Activated CD8-positive, alpha-beta memory T cell treated with anti-CD3 and anti-CD28 coated beads for 24 hours (primary cell): ENCODE measurements at places on chromosomes 2 and 18.

- DNase-seq, result no peak
Measured at GRCh38 chr2:149828520-149829210, 241.1 kb upstream of the MMADHC start.

GRCh38 chr18:1710114-1710513 is 805.4 kb downstream of the ADCYAP1 start:
- DNase-seq, result no peak

- no peak for DNase-seq
Measured at GRCh38 chr2:126995621-126996377, 97.1 kb downstream of the TEX51 start.

DNA sequence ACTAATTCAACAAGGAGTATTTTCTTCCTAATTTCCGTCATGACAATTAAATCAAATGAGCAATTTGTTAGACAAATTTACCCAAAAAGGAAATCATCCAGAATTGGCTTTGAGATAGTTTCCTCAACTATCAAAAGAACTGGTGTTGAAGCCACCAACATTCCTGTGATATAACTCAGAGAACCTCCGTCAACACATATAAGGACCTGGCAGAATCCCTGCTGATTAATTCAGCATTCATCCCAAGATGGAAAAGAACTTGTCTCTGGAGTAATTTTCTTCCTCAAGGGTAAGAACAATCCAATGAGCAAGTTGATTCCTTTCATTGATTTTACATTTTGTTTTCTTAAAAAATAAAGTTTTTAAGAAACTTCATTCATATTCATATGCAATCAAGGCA is 62.0 kb downstream of the MBD2 start:
- no peak for DNase-seq

DNA sequence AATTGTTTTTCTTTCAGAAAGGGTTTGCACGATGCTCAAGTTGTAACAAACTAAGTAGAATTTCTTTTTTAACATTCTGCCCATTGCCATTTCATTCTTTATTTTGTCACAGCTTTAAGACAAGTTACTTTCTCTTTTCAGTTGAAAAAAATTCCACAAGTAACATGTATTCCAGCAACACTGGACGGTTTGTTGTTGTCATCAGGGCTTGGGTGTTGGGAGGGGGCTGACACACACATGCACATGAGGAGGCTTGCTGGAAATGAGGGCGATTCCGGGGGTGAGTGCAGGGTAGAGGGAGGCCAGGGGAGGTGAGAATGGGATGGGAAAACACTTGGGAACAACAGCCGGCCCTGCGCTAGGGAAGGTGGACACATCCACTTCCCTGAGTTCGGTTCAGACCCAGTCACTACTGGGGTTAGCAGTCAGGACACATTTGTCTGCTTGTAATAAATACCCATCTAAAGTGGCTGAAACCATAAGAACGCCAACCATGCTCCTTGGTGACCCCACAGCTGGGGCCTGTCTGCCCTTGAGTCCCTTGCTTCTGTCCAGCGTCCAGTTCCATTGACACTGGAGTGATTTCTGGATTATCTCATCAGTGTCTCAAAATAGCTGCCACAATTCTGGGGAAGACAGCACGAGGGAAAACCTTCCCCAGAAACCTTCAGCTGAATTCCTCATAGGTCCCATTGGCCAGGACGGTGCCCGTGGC is 141.8 kb upstream of the BCL2L11 start:
- no peak for DNase-seq

DNA sequence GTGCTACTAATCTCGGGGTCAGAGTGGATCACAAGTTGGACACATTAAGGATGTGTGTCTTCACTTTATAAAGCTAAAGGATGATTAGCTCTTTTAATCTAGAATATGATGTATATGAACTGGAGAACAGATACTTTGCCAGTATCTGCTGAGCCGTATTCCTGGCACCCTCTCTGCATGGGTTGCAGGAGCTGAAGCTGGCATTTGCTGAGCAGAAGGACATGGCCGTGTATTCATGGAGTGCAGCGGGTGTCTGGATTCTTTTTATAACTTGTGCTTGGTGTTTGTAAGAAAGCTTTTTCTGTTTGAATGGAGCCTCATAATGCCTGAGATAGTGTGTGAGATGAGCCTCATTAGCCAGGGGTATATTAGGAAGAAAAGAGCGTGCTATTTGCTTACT is 103.9 kb upstream of the MCFD2 start:
- DNase-seq, result no peak

- no peak for DNase-seq
Measured at GRCh38 chr2:102206666-102207341, 20.0 kb downstream of the IL1RL2 start.

DNA sequence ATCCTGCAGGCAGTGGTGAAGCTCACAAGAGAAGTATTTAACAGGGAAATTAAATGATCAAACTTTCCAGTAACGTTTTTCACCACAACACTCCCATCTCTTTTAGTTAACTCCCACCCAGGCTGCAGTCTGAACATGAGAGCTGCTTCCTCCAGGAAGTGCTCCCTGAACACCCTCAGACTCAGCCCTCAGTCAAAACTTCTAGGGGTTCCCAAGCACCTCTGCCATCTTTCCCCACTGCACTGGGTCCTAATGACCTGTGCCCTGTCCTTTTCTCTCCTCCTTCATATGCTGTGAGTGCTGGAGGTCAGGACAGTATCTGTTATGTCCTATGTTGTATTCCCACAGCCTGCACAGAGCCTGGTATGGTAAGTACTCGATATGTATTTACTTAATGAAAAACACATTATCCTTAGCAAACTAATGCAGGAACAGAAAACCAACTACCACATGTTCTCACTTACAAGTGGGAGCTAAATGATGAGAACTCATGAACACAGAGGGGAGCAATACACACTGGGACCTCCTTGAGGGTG is 49.2 kb upstream of the ASPRV1 start:
- no peak for DNase-seq

- peak; percentile 88 for DNase-seq
Measured at GRCh38 chr2:42810971-42811811, 18.8 kb upstream of the HAAO start.

DNA sequence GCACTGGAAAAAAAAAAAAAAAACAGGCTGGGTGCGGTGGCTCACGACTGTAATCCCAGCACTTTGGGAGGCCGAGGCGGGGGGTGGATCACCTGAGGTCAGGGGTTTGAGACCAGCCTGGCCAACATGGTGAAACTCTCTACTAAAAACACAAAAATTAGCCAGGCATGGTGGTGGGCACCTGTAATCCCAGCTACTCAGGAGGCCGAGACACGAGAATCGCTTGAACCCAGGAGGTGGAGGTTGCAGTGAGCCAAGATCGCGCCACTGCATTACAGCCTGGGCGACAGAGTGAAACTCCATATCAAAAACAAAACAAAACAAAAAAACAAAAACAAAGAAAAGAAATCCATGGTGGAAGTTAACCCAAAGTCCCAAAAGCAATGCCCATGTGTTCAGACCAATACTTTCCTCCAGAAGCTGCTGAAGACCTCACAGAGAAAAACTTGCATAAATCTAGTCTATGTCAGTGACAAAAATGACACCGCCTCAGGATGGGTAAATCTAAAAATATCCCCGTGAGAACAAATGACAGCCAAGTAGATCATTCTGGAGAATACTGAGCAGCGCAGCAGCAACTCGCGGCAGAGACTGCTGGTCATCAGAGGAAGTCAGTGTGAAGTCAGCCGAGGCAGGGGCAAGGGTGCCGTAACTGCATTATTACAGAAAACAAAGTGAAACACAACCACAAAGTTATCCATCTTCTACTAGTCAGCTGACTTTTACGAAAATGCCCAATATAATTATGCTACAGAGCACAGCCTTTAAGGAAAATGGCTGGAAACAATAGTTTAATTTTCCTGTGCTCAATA is 41.0 kb downstream of the LPIN2 start:
- peak; percentile 79 for DNase-seq

- DNase-seq, result no peak
Measured at GRCh38 chr2:197502201-197502600, 2.0 kb downstream of the HSPE1 start.

- no peak for DNase-seq
Measured at GRCh38 chr2:206105038-206105437, 19.1 kb upstream of the INO80D start.

DNA sequence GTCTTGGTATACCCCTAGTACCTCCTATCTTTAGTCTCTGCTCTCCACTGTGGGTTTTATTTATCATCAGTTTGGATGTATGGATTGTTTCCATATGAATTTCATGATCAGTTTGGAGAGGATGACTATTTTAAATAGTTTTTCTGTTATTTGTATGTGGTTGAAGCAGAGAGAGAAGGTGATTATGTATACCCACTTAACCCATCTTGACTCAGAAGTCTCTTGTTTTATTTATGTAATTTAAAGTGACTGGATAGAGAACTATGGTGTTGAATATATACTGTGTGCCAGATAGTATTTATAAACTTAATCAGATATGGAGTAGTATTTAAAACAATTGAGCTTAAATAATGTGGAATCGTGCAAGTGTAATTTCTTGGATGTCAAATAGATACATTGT is 39.9 kb downstream of the SMAD4 start:
- DNase-seq, result no peak

DNA sequence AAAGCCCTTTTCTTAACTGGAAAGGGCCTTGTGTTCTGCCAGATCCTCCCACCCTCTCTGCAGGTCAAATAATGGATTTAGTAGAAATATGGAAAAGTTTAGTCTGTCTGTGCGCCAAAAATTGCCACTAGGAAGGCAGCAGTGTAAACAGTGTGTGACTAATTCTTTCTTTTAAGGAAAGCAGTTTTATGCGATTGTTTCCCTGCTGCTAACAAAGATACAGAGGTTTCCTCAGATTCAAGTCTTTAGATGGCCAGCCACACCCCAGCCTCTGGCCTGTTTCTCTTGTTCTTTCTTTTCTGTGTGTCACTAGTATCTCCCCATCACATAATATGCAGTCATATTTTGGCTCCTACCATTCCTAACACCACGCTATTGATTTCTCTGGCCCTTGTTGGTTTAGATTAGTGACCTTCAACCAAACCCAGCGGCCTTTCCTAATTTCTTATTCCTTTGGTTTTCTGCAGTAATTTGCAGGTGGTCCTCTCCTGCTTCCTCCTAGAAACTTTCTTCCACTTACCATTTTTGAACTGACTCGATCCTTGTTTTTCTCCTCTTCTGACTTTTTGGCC is 157.4 kb downstream of the LTBP1 start:
- no peak for DNase-seq

- no peak for DNase-seq
Measured at GRCh38 chr2:196249860-196250259, 78.5 kb upstream of the STK17B start.

GRCh38 chr2:24512831-24513230 is 21.8 kb downstream of the NCOA1 start:
- no peak for DNase-seq

- no peak for DNase-seq
Measured at GRCh38 chr2:1972422-1972821, 228.1 kb upstream of the PXDN start.

GRCh38 chr18:34758378-34758948 is 48.4 kb downstream of the DTNA start:
- DNase-seq, result no peak

- no peak for DNase-seq
Measured at GRCh38 chr2:173596244-173596643, 241.6 kb downstream of the CDCA7 start.

DNA sequence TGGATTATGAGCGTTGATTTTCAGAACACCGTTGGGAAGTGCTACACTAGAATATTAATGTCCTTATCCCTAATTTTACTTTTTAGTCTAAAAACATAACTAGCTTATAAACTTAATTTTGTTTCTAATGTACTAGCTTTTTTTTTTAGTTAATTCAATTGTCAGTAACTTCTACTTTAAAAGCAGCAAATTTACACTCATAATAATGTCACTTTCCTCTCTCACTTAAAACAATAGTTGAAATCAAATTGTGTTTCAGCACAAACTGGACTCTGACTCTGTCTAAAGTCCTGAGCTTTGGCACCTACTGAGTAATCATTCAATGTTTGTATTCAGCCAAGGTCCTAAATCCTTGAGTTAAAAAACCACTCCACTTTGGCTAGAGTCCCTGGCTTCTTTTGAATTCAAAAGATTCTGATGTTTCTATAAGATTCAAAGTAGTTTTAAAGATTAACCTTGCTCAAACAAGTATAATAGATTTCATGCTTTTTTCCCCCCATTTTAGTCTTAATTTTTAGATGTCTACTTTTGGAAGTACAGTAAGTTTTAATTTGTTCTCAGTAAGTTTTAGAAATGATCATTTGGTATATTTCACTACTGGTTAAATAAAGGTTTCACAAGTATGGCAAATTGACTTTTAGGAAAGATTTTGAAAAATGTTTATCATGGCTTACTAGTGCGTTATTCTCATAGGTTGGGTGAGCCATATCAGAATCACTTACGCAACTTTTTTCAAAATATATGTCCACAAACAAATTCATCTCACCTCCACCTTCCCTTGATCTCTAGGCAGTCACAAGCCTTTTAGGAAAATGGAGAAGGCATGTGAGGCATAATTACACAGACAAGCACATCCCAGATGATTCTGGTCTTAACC is 23.4 kb downstream of the CCNYL1 start:
- no peak for DNase-seq

DNA sequence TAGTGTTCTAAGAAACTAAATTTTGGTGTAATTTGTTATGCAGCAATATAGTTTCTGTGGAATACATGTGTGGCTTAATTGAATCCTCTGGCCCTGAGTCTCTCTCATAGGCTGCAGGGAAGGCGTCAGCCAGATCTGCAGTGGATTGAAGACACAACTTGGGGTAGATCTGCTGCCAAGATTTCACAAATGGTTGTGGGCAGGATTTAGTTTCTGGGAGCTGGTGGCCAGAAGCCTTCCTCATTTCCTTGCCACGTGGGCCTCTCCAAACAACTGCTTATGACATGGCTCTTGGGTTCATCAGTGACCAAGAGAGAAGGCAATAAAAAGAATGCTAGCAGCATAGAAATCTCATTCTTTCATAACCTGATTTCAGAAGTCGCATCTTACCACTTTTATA is 28.2 kb downstream of the CCDC102B start:
- no peak for DNase-seq

- no peak for DNase-seq
Measured at GRCh38 chr2:77469106-77469505, 53.1 kb downstream of the LRRTM4 start.

GRCh38 chr2:74385396-74385795 is 5.3 kb upstream of the DCTN1 start:
- DNase-seq, result no peak

DNA sequence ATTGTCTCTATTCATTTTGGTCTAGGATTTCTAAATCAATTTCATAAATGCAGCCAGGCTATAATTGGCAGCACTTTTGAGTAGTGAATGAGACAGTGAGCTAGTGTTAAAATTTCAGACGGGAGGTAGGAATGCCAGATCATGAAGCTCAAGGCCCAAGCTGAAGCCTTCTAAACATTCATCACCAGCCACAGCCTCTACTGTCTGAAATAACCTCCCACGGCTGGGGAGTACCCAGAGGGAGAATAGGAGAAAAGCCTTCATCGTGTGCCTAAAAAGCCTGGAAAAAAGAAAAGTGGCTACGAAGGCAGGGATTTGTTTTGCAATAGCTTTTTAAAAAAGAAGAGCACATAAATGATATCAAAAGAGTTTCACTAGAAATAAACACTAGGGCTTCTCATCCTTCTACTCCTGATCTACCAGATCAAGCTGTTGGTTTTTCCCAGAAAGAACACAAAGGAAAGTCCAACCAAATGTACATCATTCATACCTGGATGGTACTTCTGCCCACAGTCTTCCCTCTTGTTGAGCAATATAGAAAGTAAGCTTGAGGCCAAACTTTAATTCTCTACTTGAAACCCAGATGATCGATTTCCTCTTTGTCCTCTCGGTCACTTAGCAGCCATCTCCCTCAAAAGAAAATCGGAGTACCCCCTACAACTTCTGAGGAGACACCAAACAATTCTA is 48.1 kb upstream of the SLC39A10 start:
- no peak for DNase-seq
